Dorsolateral prefrontal cortex (tissue), 122 donors: ENCODE measurements at places on chromosomes 11 and 22.

DNA sequence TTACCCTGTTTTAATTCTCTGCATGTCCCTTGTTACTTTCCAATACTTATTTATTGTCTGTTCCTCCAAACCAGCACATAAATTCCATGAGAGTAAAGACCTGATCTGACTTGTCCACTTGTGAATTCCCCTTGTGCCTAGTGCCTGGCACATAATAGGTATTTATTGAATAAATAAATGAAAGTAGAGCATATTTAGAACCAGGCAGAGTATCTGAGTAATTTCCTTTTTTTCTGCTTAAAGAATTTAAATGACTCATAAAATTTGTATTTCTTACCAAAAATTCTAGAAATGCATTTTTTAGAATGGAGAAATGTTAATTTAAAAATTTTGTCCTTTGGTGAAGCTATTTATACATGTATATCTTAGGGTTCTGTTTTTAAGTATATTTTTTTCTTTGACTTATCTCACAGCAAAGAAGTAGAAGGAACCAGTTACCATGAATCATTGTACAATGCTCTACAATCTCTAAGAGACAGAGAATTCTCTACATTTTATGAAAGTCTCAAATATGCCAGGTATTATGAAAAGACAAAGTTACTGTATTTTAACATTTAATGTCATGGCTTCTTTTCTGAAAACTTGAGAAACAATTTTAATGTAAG, 96.8 kb downstream of the ATM start:
- no peak for DNase-seq

DNA sequence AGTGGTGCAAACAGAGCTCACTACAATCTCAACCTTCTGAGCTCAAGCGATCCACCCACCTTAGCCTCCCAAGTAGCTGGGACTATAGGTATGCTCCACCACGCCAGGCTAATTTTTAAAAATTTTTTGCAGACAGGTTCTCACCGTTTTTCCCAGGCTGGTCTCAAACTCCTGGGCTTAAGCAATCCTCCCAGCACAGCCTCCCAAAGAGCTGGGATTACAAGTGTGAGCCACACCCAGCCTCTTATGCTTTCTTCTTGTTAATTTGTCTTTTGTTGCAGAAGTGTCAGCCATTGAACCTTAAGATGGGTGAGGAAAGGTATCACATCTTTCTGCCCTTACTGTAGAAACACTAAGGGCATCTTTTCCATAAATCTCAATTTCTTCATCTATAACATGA, 34.9 kb downstream of the DENND5A start:
- no peak for DNase-seq

GRCh38 chr11:68893282-68893681, 10.3 kb downstream of the MRPL21 start:
- no peak for DNase-seq

DNA sequence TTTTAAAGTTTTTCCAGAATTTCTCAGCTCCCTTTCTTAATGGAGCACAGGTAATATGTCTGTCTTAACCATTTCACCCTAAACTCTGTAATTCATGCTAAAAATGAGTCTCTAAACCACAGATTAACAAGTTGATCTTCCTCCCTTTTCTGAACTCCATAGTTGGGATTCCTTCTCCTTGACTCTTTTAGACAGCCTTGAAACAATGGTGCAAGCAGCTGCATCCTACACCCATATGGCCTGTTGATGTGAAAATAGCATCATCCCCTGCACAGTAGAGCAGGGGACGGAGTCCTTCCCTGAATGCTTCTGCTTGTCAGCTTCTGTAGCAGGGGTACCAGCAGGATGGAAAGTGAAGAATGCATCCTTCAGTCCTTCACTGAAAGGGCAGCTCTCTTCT, 192.8 kb upstream of the SORL1-AS1 start:
- DNase-seq = no peak

DNA sequence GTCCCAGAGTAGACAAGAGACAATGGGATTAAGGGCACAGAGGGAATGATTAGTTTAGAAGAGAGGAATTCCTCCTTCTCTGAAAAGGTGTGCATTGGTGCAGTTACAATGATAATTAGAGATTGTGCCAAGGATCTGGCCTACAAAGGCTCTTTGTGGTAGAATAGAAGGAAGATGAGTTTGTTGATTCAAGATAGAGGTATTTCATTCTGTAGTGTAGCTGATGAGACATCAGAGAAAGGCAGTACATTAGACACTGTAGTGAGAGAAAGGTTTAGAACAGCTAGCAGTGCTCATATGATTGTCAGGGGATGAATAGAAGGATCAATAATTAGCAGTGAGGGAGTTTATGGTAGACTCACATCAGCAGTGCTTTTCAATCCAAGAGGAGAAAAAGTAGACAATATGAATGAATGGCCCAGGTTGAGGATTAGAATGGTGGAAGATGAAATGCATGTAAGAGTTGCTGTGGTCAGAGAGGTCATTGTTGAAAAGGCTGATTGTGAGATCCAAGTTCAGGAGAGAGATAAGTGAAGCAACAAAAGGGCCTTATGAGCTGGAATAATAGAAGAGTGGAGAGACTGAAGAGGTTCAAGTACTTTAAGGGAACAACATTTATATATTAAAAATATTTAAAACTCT, 28.9 kb downstream of the SIK2 start:
- DNase-seq = no peak

- DNase-seq = no peak
Measured at GRCh38 chr22:34070051-34070450, 149.8 kb upstream of the LARGE1 start.

DNA sequence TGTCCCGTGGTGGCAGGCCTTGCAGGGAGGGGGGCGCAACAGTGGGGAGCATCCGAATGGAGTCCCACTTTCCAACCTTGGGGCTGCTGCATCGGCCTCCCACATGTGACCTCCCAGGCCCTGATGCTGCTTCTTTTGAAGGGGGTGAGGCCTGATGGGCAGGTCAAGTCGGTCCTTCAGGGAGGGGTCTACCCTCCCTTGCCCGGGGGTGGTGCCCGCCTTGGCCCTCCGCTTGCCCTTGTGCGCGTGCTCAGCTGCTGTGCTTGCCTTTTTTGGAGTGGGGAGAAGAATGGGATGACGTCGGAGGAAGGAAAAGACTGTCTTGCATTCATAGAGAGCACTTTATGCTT, 66.9 kb downstream of the PRDM11 start:
- DNase-seq = no peak

- DNase-seq = no peak
Measured at GRCh38 chr11:37298173-37298572, 700.1 kb upstream of the RAG2 start.
